ENCODE measurements at places on chromosomes 4 and X.

DNA sequence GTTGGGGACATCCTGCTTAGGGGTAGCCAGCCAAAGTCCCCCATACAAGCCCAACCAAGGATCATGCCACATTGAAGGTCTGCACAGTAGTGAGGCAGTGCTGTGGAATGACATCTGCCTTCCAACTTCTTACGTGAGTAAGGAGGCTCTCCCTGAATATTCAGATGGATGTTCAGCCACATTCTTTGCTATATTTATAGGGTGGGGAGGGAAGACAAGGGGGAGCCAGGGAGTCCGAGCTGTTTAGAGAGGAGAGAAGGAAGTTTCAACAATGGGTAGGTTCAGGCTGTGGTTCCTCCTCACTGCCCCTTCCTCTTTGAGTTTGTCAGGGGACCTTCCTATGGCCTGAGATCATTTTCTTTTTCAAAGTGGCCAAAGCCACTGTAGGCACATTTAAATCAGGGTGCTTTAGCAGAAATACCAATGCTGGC, 29.8 kb downstream of the MSN start:
- no peak for DNase-seq

- no peak for DNase-seq
These were observed 38.7 kb upstream of the INTS6L start for GRCh38 chrX:135481696-135482179.

DNA sequence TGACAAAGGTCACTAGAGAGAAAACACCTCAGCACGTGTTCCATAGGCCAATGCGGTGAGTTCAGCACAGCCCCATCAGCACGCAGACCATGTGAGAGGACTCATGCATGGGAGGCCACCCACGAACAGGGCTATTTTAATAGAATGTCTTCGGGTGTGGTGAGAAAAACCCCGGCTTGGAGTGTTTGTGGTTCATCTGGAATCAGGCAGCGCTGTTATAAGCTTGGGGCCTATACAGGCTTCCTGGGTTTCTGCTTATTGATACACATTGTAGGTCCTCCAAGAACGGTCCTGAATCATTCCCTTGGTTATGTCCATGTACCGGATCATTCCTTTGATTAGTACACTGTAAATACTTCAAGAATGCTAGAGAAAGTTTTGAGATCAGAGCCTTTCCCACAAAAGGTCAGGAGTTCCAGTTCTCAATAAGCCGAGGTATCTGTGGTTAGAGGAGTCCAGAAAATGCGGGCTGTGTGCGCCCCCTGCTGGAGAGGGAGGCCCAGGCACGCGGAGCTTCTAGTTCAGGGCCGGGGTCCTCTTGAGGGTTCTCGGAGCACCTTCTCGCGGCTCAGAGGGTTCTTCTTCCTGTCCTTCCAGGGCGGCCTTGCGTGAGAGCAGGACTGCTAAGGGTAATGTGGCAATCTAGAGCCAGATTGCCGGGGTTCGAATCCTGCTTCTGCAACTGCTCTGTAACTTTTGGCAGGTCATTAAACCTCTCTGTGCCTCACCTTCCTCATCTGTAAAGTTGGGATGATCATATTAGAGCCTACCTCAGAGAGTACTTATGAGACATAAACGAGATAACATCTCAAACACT, 51.8 kb downstream of the TLR10 start:
- peak; percentile 89 for DNase-seq

DNA sequence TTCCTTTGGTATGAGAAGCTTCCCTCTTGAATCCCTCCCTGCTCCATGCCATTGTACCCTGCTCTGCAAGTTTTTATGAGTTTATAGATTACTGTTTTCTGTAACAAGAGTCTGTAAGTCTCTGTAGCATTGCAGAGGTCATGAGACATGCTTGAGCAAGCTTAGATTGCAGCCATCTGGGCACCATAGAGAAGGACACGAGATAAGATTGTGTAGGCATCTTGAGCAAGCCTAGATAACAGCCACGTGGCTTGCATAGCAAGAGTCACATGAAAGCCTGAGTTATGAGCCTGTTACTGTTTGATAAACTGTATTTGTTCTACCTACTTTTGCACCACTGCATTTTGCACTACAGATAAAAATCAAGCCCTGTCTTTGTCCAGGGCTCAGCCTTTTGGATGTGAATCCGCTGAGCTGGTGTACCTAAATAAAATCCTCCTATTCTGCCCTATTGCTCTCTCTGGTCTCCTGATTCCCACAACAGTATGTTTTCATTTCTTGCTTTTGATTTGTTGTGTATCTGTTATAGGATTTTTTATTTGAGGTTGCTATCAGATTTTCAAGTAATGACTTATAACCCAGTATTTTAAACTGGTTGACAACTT, 127.4 kb upstream of the ANKRD50 start:
- DNase-seq = no peak

DNA sequence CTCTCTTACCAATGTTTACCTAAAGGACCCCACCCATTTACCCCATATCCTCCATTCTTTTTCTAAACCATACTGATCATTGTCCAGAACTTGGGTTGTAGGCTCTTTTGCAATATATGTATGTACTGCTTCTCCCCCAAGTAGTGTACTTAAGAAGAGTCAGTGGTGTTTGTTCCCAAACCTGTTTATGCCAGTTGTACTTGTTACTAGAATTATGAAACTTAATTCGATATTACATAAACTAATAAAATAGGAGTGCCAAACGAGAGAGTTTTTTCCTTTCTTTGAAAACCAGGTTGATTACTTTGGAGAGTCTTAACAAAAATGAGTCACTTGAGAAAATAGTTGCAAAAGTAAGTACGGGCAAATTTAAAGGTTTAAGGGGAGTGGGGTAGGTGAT, 96.3 kb downstream of the GEMIN8 start:
- no peak for DNase-seq

- no peak for DNase-seq
These were observed 106.2 kb downstream of the HDAC8 start for GRCh38 chrX:72466493-72466892.

- DNase-seq = no peak
These were observed 334.2 kb downstream of the FSTL5 start for GRCh38 chr4:161829591-161829990.

GRCh38 chr4:83075311-83076095, 39.0 kb downstream of the PLAC8 start:
- no peak for DNase-seq

DNA sequence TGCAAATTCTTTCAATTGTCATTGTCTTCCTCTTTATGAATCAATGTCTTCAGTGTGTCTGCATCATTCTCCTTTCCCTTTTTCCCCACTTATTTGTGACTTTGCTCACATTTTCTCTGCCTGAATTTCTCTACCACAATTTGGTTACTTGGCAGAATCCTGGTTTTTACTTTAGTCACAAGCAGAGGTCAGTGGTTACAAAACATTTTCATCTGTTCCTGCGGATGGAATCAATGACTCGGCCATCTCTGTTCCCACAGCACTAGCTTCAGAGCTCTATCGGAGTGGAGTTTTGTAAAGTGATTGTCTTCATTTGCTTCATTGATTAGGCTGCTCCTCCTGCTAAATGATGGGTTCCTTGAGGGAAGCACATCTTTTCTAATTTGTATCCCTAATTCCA, 501.3 kb upstream of the AADAT start:
- no peak for DNase-seq

- DNase-seq = no peak
These were observed 656.3 kb downstream of the RPA4 start for GRCh38 chrX:97539970-97540519.

DNA sequence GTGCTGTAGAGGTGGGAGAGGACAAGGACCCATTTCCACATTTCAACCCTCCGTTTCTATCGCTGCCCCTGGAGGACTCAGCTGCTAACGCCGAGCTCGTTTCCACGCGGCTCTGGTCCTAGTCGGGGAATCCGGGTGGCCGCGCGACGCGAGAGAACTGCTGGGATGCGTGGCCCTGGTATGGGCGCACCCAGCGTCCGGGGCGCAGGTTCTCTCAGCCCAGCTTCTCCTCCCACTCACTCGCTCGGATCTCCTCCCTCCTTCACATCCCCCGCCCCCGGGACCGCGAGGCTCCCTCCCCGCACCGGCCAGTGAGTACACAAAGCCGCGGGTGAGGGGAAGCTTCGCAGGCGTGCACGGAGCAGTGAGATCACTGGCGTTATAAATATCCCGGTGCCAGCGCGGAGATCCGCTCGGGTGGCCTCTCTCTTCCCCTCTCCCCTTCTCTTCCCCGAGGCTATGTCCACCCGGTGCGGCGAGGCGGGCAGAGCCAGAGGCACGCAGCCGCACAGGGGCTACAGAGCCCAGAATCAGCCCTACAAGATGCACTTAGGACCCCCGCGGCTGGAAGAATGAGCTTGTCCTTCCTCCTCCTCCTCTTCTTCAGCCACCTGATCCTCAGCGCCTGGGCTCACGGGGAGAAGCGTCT, at the start of gene FGF5:
FGF5 (plus strand) TSS at position 412 of the 649 bp plus-strand sequence; CDS start at position 573, 161 bp downstream.
- no peak for DNase-seq

- no peak for DNase-seq
These were observed 117.9 kb downstream of the INPP4B start for GRCh38 chr4:142728233-142728632.

- no peak for DNase-seq
These were observed 31.4 kb downstream of the SH3RF1 start for GRCh38 chr4:169239221-169239905.

- no peak for DNase-seq
These were observed 5.0 kb downstream of the FUNDC2 start for GRCh38 chrX:155031657-155032056.

- no peak for DNase-seq
These were observed 133.6 kb downstream of the LUZP4 start for GRCh38 chrX:115423086-115423485.

DNA sequence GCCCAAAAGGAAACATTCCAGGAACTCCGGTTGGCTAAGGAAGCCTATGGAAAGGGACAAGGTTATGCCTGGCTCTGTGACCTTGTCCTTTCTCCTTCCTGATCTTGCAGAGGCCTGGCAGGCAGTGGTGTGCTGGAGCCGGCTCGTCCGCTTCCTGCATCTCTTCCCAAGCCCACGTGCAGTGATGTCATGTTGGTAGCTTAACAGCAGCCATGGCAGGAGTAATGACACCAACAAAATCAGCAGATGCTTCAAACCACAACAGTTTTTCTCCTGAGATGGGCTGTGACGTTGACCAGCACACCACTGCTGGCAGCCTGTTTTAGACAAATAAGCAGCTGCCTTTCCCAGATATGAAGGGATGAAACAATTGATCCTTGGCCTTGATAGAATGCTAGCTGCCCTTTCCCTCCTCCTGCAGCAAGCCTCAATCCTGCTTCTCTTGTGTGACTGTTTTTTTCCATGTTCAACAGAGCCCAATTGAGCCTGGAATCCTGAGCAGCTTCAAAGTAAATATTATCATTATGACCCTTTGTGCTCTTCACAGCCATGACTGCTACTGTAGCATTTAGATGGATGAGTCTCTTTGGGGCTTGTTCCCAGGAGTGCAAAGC, 23.4 kb downstream of the SEPTIN6 start:
- no peak for DNase-seq

DNA sequence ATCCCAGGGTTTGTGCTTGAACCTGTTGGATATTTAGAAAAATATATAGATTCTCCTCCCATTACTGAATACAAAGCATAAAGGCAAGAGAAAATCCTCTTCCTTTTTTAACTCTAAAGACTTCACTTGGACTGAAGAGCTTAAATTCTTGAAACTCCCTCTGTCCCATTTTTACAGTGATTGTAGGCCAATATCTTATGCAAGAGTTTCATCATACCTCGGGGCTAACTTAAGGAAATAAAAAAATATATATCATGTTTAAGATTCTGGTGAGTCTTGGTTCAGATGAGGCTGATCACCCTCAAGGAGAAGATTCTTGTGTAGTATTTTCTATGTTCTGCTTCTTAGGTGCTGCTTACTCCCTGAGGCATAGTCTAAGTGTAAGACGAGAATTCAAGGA, 1449.6 kb downstream of the C4orf33 start:
- DNase-seq = no peak

- no peak for DNase-seq
These were observed 174.1 kb upstream of the HS3ST1 start for GRCh38 chr4:11602606-11603340.

DNA sequence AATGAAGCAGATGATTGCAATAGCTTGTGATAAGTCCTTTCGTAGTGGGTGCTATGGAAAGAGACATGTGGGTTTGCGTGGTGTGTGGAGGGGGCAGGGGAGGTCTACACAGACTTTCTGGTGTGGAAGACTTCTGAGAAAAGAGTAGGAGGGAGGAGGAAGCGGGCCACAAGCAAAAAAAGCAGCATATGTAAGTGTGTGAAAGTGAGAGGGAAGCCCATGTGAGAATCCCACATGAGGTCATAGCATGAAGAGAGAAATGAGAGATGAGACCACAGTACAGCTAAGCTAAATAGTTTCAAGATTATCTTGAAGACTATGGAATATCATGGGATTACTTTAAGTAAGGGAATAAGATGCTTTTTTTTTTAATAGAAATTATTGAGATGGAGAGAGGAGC, 2039.9 kb upstream of the TENM3 start:
- DNase-seq = no peak

- DNase-seq = no peak
These were observed 68.7 kb upstream of the ADAD1 start for GRCh38 chr4:122309988-122310626.

- no peak for DNase-seq
These were observed 54.1 kb downstream of the GAB1 start for GRCh38 chr4:143390764-143391163.

DNA sequence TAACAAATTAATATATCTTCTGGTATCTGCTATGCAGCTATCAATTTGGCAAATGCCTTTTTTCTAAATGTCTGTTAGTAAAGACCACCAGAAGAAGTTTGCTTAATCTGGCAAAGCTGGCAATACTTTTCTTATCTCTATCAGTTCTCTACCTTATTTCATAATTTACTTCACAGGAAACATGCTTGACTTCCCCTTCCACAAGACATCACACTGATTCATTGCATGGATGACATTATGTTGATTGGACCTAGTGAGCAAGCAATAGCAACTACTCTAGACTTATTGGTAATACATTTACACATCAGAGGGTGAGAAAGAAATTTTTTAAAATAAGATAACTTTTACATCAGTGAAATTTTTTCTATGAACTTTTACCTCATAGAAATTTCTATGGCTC, 66.0 kb upstream of the RLIM start:
- DNase-seq = no peak

DNA sequence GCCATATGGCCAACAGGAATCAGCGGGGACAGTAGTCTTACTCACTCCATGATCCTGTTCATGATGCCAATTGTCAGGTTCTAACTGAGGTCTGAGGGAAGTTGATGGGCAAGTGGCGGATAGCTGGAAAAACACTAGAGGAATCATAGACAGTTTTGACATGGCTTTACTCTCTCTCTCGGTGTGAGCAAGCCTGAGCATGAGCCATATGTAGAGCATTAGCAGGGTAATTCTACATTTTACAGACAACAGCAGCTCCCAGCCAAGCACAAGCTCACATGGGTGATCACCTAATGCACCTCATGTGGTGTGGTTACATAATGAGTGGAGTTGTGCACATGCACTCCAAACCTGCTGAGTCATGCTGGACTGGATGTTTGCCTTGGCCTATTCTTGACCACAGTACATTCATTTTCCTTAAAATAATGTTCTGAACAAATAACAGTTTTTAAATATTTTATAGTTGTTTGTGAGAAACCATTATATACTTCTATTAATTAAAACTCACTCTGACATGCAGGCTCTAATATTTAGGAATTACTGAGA, 429.2 kb downstream of the GPAT3 start:
- DNase-seq = no peak

- DNase-seq = no peak
These were observed 58.0 kb downstream of the AR start for GRCh38 chrX:67601771-67602170.

GRCh38 chrX:127390316-127390715, 570.8 kb downstream of the PRR32 start:
- DNase-seq = no peak

GRCh38 chr4:139556724-139557555, 921 bp upstream of the SETD7 start:
- no peak for DNase-seq

All from stimulated activated CD4-positive, alpha-beta T cell treated with anti-CD3 and anti-CD28 coated beads, TNF-alpha, amount 100 ng/mL, for 1 hour (primary cell).